ENCODE measurements at places on chromosomes 7 and 10.

- no peak for DNase-seq
Measured at GRCh38 chr10:102418622-102419268, at the start of gene PSD. Gene PSD (minus strand): TSS chr10:102418785. CDS start chr10:102417038, 1,747 bp downstream.

GRCh38 chr10:80471715-80472233 is 17.7 kb downstream of the TSPAN14 start:
- DNase-seq: no peak

- no peak for DNase-seq
Measured at GRCh38 chr10:31353574-31353973, 34.6 kb downstream of the ZEB1 start.

GRCh38 chr7:121388950-121389349 is 7.2 kb downstream of the FAM3C start:
- DNase-seq: no peak

GRCh38 chr7:33495207-33495606 is 365.8 kb downstream of the BBS9 start:
- DNase-seq: no peak

- DNase-seq: no peak
Measured at GRCh38 chr10:102402512-102402896, 7.0 kb downstream of the NFKB2 start.

DNA sequence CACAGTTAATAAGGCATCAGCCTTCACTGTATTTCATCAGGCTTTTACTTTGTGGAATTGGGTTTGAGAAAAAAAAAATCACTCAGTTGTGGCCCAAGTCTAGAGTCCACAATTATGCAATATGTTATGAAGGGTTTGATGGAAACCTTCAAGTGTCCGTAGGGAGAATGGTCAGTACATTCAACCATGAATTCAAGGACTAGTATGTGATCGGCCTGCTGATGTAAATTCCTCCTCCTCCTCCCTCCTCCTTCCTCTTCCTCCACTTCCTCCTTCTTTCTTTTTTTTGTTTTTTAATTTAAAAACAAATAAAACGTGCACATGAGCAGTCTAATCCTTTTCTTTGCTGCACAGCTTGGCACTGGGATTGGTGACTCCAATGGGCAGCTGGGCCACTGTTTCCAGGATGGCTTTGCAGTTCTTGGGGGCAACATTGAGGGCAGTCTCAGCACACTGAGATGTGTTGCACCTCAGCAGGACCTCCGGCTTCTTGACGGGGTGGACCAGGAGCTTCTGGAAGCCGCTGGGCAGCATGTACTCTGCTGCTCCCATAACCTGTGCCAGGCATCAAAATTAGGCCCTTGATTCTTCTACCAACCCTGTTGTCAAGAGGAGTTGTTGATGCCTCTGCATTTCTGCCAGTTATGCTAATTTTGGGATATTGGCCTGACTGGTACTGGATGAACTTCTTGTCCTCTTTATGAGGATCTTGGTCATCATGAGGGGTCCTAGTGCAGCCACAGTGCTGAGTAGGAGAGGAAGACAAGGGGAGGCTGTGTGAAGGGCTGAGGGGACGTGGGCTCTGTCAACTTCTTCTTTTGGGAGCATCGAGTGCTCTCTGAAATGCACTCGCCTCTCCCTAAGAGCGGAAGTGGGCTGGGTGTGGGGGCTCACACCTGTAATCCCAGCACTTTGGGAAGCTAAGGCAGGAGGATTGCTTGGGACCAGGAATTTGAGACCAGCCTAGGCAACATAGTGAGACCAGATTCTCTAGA is 9.3 kb upstream of the IL2RA start:
- DNase-seq: no peak

DNA sequence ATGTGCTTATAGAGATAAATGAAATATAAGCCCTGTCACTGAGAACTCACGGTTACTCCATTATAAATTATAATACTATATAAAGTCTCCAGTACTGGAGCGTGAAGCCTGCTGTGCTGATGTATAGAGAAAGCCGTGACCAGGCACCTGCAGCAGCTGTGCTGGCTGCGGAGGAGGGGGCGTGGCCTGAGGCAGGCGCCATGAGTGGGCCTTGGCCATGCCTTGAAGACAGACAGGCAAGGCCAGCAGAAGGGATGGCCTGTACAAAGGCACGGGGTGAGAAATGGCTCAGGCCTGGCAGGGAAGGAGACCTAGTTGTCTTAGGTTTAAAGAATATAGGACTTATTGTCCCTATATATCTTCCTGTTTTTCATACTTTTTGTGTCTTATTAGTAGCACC is 218.5 kb upstream of the STK17A start:
- DNase-seq: no peak

DNA sequence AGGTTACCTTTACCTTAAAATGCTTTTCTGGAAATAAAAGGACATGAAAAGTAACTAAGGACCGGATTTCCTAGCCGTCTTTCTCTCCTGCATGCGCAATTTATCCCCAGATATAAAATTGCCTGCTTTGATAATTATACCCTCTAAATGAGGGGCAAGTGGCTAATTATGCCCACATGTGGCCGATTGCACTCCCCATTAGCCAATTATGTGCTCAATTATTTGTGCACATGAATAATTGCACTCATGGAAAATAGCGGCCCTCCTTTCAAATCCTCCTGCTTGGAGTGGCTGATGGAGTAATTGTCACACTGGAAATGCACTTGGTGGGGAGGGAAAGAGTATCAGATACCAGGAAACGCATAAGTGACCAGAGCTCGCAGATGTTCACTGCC is 66.4 kb upstream of the ATRNL1 start:
- no peak for DNase-seq

All from substantia nigra (tissue), 51 donors.